ENCODE measurements at places on chromosomes 3 and 15. TPM values are rescaled to one million over a fixed set of nuclear protein-coding genes. Genes with fewer than 3 reads are reported as not detected.

Gene ADGRG7
- total RNA-seq = under 0.01 TPM

Gene UBA7
- 0.53 TPM for total RNA-seq

Gene B3GNT5
- 49.8 TPM for total RNA-seq

Gene ERC2
- total RNA-seq = 0.13 TPM

Gene FRMD5
- total RNA-seq = 2.0 TPM

Gene CHRNA3
- total RNA-seq = not detected

Gene GPR149
- not detected for total RNA-seq

Gene MFGE8
- 38.8 TPM for total RNA-seq

Gene USP50
- total RNA-seq = not detected

Gene CACNA2D3
- total RNA-seq = 0.13 TPM

Gene TMEM212
- not detected for total RNA-seq

Gene FBXW12
- not detected for total RNA-seq

Gene CFAP92
- total RNA-seq = 0.51 TPM

Gene CATSPER2
- 4.7 TPM for total RNA-seq

Gene CFAP161
- not detected for total RNA-seq

Gene GBE1
- 114 TPM for total RNA-seq

Gene CLDN16
- 0.26 TPM for total RNA-seq

Gene CFAP100
- total RNA-seq = not detected

Gene RASL12
- total RNA-seq = not detected

Gene REC114
- total RNA-seq = not detected

Gene TRH
- not detected for total RNA-seq

Gene TBC1D23
- 46.3 TPM for total RNA-seq

Gene ADCY5
- total RNA-seq = not detected

Gene ACKR2
- total RNA-seq = 1.3 TPM

Gene SUSD5
- not detected for total RNA-seq

Gene NR2E3
- 0.26 TPM for total RNA-seq

Gene SCN11A
- total RNA-seq = not detected

Gene ABCF3
- 40.0 TPM for total RNA-seq

Gene TM4SF1
- 63.9 TPM for total RNA-seq

Gene ST8SIA2
- not detected for total RNA-seq

Gene MRAS
- total RNA-seq = 3.2 TPM

Gene AZI2
- total RNA-seq = 81.6 TPM

Gene SNX22
- total RNA-seq = under 0.01 TPM

Gene SERPINI2
- not detected for total RNA-seq

Gene HPS3
- 7.8 TPM for total RNA-seq

Gene GUCA1C
- total RNA-seq = not detected

Gene ZNF35
- total RNA-seq = 14.0 TPM

Gene CDHR4
- not detected for total RNA-seq

Gene STRA6
- 0.26 TPM for total RNA-seq

Gene UBP1
- total RNA-seq = 34.8 TPM

Gene PAQR9
- total RNA-seq = not detected

Gene IL17RC
- total RNA-seq = 21.1 TPM

Gene CRABP1
- not detected for total RNA-seq

Gene FBXL2
- 9.1 TPM for total RNA-seq

Gene FEZF2
- total RNA-seq = not detected

Data from bronchial epithelial cell (primary cell).